ENCODE measurements at places on chromosomes 1 and 21.

GRCh38 chr1:172672720-172673119, 13.8 kb downstream of the FASLG start:
- no peak for DNase-seq

DNA sequence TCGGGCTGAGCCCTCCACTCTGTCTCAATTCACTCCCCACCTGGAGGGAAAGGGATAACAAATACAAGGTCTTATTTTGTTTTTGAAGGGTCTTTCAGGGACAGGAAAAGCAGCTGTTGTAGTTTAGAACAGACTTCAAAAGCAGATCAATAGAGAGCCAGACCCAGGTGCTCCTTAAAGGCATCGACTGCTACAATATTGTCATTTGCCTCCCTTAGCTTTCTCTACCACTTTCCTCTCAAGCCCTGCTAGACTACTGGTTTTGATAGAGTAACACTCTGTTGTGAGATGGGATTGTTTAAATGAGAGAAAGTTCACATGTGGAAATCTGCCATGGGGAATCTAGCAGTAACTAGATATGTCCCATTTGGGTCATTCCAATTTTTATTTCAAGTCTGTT, 24.0 kb downstream of the RGS7 start:
- DNase-seq: no peak

GRCh38 chr1:228459091-228459993, 27.8 kb upstream of the RNF187 start:
- peak; percentile 83 for DNase-seq

DNA sequence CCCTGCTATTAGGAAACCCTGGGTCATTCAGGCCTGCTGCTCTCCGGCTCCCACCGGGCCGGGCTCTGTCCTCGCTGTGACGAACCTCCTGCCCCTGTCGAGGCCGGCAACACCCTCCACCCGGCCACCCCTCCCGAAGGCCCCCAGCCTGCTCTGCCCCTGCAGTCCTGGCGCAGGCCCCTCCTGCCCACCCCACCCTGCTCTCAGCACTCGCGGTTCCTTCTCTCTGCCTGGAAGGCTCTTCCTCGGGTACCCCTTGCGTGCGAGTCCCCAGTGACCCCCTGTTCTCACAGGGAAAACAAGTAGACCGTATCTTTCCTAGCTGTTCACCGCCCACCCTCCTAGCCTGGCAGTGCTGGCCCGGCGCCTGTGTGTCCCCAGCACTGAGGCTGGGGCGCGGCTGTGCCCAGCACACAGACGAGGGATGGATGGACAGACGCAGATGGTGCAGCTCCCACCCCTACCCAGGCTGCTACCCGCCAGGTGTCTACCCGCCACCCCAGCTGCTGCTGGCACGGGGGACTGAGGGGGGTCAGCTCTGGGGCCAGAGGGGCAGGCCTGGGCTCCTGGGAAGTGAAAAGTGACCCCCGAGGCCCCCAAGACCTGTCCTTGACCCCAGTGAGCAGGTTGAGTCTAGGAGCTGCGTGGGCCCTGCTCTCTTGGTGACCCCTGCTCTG, 3.1 kb upstream of the VWA1 start:
- DNase-seq: no peak

GRCh38 chr1:112985123-112985522, 29.1 kb upstream of the SLC16A1 start:
- DNase-seq: no peak

- no peak for DNase-seq
Observed at GRCh38 chr1:219751870-219752507, 139.1 kb upstream of the ZC3H11B start.

GRCh38 chr1:4681026-4681425, 26.6 kb downstream of the AJAP1 start:
- no peak for DNase-seq

GRCh38 chr21:44845418-44846223, 27.8 kb upstream of the SUMO3 start:
- DNase-seq: peak; percentile 69

DNA sequence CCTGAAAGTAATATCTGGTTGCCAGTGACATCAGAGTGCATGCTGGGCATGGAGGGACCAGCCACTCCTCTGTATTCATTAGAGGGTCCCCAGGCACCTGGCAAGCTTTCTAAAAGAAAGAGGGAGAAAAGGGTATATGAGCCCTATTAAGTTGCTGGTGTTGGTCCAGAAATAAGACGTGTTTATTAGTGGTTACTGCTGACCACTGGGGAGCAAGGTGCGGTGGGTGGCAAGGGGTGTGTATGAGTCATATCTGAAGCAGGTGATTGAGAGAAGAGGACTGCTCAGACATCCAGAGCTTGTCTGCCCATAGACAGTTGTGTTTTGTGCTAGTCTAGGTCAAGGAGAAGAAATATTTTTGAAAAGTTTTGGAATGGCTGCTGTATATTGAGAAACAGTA, 298.1 kb downstream of the TM2D1 start:
- no peak for DNase-seq

- DNase-seq: no peak
Observed at GRCh38 chr21:42255825-42256224, 36.9 kb downstream of the ABCG1 start.
